ENCODE measurements at places on chromosomes 3 and 15. TPM values are rescaled to one million over a fixed set of nuclear protein-coding genes. Genes with fewer than 3 reads are reported as not detected.

Gene DNAJC13
- 51.3 TPM for total RNA-seq

Gene NPAP1
- not detected for total RNA-seq

Gene PRICKLE2
- total RNA-seq = 4.4 TPM

Gene RBM6
- 60.3 TPM for total RNA-seq

Gene RETNLB
- total RNA-seq = 97.9 TPM

Gene EPHA6
- 0.22 TPM for total RNA-seq

All from colonic mucosa (tissue), 4 donors.